Activated CD8-positive, alpha-beta T cell treated with anti-CD3 and anti-CD28 coated beads for 36 hours (primary cell): ENCODE measurements at places on chromosomes 3 and 15. TPM values are rescaled to one million over a fixed set of nuclear protein-coding genes. Genes with fewer than 3 reads are reported as not detected.

- peaks cover 2% of the 10 kb centered on the region for H3K27me3 ChIP-seq
- DNase-seq: no peak
- no peak overlapping the region for H3K27ac ChIP-seq
- H3K4me1 ChIP-seq: no peaks in the 10 kb centered on the region
- no peak overlapping the region for H3K4me3 ChIP-seq
These were observed 26.8 kb downstream of the LRTM1 start for GRCh38 chr3:54900838-54901591.

DNA sequence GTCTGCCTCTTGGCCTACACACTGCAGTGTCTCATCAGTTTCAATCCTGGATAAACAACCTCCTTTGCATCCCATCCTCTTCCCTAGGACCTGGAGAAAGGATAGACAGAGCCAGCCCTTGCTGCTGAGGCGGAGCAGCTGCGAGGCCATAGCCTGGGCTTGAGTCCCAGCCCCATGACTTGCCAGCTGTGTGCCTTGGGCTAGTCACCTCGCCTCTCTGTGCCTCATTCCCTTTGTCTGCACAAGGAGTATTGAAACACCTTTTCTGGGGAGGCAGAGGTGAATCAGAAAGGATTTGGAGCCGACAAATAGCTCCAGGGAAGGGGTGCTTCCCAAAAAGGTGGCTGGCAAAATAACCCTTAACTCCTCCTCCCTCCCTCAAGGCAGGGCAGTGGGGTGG is 65.0 kb upstream of the SLC6A1 start:
- no peak overlapping the region for H3K4me3 ChIP-seq
- H3K27me3 ChIP-seq: no peaks in the 10 kb centered on the region
- no peak for DNase-seq
- no peak overlapping the region for H3K27ac ChIP-seq
- no peaks in the 10 kb centered on the region for H3K36me3 ChIP-seq
- H3K4me1 ChIP-seq: no peaks in the 10 kb centered on the region

GRCh38 chr15:68284616-68285258 is 7.2 kb downstream of the FEM1B start:
- no peak overlapping the region for H3K4me3 ChIP-seq
- no peak for DNase-seq
- H3K4me1 ChIP-seq: peaks cover 70% of the 10 kb centered on the region
- H3K27me3 ChIP-seq: no peaks in the 10 kb centered on the region

DNAH1 gene
- total RNA-seq: 9.2 TPM

DNA sequence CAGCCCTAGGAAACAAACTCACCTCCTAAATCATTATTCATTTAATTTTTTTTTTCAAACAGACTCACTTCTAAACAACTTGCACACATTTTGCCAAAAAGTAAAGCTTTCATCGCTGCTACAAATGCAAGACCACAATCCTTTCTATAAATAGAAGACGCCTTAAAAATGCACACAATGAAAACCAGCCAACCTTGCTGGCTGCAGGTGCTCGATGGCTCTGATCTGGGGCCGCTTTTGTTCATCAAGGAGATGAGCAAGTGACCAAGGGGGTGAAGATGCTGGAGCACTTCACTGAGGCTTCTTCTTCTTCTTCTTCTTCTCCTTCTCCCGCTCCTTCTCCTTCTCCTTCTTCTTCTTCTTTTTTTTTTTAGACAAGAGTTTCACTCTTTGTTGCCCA is 12.7 kb upstream of the SLC6A6 start:
- no peak overlapping the region for H3K4me3 ChIP-seq
- no peaks in the 10 kb centered on the region for H3K36me3 ChIP-seq
- H3K4me1 ChIP-seq: no peaks in the 10 kb centered on the region
- no peak overlapping the region for H3K27ac ChIP-seq
- no peaks in the 10 kb centered on the region for H3K27me3 ChIP-seq

GRCh38 chr3:45462522-45463265 is 74.3 kb downstream of the LARS2 start:
- peaks cover 35% of the 10 kb centered on the region for H3K36me3 ChIP-seq
- H3K27ac ChIP-seq: peak overlapping the region; percentile 54
- peak; percentile 86 for DNase-seq
- H3K4me1 ChIP-seq: peaks cover 34% of the 10 kb centered on the region
- no peak overlapping the region for H3K4me3 ChIP-seq
- H3K27me3 ChIP-seq: no peaks in the 10 kb centered on the region

GRCh38 chr15:79076661-79077060 is 13.9 kb downstream of the RASGRF1 start:
- H3K27ac ChIP-seq: no peak overlapping the region
- H3K4me1 ChIP-seq: no peaks in the 10 kb centered on the region
- H3K4me3 ChIP-seq: no peak overlapping the region

ANKRD28 gene
- 32.9 TPM for total RNA-seq

MUSTN1 gene
- total RNA-seq: not detected

GRCh38 chr15:77773903-77774302 is 141.2 kb upstream of the LINGO1 start:
- H3K4me3 ChIP-seq: no peak overlapping the region
- H3K27me3 ChIP-seq: no peaks in the 10 kb centered on the region
- DNase-seq: no peak
- no peaks in the 10 kb centered on the region for H3K4me1 ChIP-seq
- H3K27ac ChIP-seq: no peak overlapping the region

DNA sequence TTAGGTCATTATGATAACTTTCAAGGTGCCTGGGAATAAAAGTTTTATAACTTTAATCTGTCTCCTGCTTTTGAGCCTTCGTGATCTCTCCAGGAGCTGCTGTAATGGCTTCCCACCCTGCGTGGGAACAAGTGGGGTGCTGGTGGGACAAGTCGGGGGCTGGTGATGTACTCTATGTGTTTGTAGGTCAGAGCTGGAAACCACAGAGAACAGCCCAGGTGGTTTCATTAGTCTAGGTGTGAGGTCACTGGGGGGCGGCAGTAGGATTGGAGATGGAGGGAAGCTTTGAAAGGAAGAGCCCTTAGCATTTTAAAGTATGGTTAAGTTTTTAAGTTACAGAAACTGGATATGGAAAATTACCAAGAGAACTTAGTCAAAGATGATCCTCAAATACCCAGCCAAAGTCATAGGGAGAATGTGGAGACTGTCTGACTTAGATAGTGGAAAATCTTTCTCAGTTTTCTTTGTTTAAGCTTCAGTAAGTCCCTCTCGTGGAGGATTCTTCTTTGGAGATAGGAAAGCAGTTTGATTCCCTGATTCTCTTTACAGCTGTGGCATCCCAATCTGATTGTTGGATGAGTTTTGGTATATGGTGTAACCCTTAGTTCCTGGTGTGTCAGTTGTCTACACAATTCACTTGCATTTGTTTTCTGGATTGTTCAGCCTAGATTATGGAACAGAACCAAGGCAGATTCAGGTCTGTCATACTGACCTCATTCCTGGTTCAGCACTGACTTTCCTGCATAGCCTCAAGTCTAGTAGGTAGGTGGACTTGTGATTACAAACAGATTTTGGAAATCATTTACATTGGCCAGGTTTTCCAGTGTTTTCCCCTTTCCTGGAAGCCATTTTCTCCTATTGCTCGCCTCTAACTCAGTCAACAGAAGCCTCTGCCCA is 115.6 kb downstream of the FNDC3B start:
- no peak overlapping the region for H3K27ac ChIP-seq
- H3K4me1 ChIP-seq: peaks cover 28% of the 10 kb centered on the region
- no peak overlapping the region for H3K4me3 ChIP-seq
- DNase-seq: peak; percentile 21

DNA sequence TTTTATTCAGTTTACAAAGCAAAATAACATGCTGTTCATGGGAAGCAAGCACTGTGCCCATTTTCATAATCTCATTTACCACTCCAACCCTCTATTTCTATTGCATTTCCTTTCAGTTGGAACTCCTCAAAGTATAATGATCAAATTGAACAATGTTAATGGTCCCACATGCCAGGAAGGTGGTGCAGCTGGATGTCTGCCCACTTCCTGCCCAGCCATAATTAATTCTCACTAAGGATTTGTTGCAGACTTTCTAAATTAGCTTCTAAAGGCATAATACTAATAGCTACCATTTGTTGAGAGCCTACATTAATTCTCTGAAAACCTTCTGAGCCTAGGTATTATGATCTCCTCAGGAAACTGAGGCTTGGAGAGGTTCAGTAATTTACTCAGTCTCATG is 316.1 kb upstream of the TPM1 start:
- no peaks in the 10 kb centered on the region for H3K4me1 ChIP-seq
- no peaks in the 10 kb centered on the region for H3K36me3 ChIP-seq
- peaks cover 7% of the 10 kb centered on the region for H3K27me3 ChIP-seq
- no peak overlapping the region for H3K4me3 ChIP-seq
- DNase-seq: no peak

GRCh38 chr15:70189826-70190695 is 92.3 kb upstream of the TLE3 start:
- DNase-seq: no peak
- H3K27me3 ChIP-seq: no peaks in the 10 kb centered on the region
- H3K27ac ChIP-seq: no peak overlapping the region
- no peak overlapping the region for H3K4me3 ChIP-seq
- no peaks in the 10 kb centered on the region for H3K36me3 ChIP-seq
- no peaks in the 10 kb centered on the region for H3K4me1 ChIP-seq

- no peak for DNase-seq
- H3K27ac ChIP-seq: no peak overlapping the region
- H3K4me1 ChIP-seq: peaks cover 7% of the 10 kb centered on the region
- H3K4me3 ChIP-seq: no peak overlapping the region
- H3K27me3 ChIP-seq: no peaks in the 10 kb centered on the region
These were observed 189.5 kb downstream of the TPRG1 start for GRCh38 chr3:189361103-189361835.

DNA sequence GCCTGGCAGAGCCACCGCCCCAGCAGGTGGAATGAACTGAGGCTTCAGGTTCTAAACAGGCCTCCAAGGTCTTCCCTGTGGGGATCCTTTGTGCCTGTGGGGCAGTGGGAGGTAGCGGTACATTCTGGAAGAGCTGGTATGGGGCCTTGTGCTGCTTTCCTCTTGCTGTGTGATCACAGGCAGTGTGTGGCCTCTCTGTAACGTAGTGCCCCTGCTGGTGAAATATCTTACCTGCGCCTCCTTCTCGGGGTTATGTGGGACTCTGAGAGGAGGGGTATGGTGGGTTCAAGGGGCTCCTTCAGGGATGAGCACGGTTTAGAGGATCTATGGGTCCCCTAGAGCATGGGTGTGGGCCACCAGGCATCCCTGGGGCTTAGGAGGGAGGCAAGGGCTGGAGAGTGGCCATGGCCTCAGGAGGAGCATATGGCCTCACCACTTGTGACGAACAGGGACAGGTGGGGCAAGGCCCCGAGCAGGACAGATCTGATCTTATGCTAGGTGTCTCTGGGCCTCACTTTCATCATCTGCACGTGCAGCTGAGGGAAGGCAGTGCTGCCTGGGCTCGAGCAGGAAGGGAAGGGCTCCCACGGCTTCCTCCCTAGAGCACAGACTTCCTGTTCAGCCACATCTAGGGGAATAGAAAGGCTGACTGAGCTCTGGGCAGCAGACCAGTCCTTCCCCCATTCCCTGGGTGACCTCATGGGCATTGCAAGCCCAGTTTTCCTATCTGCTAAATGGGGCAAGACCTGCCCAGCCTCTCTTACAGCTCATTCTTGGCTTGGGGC is 1.9 kb upstream of the ALS2CL start:
- DNase-seq: peak; percentile 62
- no peaks in the 10 kb centered on the region for H3K27me3 ChIP-seq
- peak overlapping the region; percentile 70 for H3K4me3 ChIP-seq
- no peaks in the 10 kb centered on the region for H3K36me3 ChIP-seq

GRCh38 chr15:68431792-68432401 is at the start of gene ITGA11:
ITGA11 (minus strand) TSS chr15:68432163; CDS start chr15:68432066, 97 bp downstream.
- H3K36me3 ChIP-seq: no peaks in the 10 kb centered on the region
- no peak within 1 kb of the TSS for H3K27ac ChIP-seq
- no peaks in the 10 kb centered on the region for H3K4me1 ChIP-seq
